ENCODE measurements at places on chromosomes 13 and 19.

- no peak for DNase-seq
Observed at GRCh38 chr19:44942067-44942571, at the start of gene APOC4. TSS of gene APOC4 (plus strand) at chr19:44942237. CDS start at chr19:44942278, 41 bp downstream.

GRCh38 chr13:50511877-50512341, 331.6 kb downstream of the DLEU7 start:
- DNase-seq: no peak

- no peak for DNase-seq
Observed at GRCh38 chr19:54133312-54133956, 4.1 kb upstream of the CNOT3 start.

GRCh38 chr13:113121928-113122471, 599 bp upstream of the F10 start:
- DNase-seq: no peak

All from activated gamma-delta T cell treated with anti-CD3 and anti-CD28 coated beads, Interleukin-2, amount 50 U/mL, for 16 hours (primary cell).